Colonic mucosa (tissue), 4 donors: ENCODE measurements at places on chromosomes 11 and 22. TPM values are rescaled to one million over a fixed set of nuclear protein-coding genes. Genes with fewer than 3 reads are reported as not detected.

GRCh38 chr22:40701274-40701673 is 22.0 kb downstream of the MCHR1 start:
- no peak for DNase-seq

GRCh38 chr11:115458877-115459276 is 45.3 kb downstream of the CADM1 start:
- no peak for DNase-seq

- DNase-seq, result no peak
Observed at GRCh38 chr11:30125456-30125855, 105.4 kb upstream of the FSHB start.

- DNase-seq, result no peak
Observed at GRCh38 chr11:132448334-132448995, 1078.0 kb downstream of the NTM start.

DNA sequence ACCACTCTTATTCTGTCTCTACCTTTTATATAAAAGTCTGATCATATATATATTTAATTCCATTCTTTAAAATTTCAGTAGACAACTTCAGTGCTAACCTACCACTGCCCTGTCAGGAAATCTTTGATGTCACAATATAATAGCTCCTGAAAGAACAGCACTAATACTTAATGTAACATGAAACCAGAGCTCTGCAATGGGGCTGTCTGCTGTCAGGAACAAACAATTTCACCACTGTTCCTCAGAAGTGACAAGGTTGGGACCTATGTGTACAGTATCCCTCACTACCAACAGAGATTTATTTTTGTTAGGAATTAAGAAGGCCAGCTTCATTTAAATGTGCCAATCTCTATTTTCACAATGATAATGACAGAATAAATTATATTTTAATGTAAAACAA is 165.5 kb upstream of the C11orf58 start:
- no peak for DNase-seq

DNA sequence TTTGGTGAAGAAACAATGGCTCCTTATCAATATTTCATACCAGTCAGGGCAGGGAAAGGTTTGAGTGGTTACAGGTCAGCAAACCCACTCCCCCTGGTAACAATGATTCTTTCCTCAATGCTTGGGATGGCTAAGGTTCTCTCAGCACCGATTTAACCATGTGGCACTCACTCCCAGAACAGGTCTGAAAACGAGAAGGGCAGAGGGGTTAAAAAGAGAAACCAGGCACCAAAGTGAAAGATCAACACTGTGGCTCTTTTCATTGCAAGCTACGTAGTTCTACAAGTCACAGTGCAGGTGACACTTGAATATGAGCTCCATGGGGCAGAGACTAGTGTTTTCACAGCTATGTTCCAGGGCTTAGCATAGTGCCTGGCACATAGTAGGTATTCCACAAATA is 132.4 kb downstream of the PLEKHA7 start:
- no peak for DNase-seq

GRCh38 chr11:76206327-76207081 is at the start of gene WNT11:
Gene WNT11 (minus strand): TSS chr11:76206502. CDS start chr11:76206407, 95 bp downstream.
- DNase-seq, result peak; percentile 79

DNA sequence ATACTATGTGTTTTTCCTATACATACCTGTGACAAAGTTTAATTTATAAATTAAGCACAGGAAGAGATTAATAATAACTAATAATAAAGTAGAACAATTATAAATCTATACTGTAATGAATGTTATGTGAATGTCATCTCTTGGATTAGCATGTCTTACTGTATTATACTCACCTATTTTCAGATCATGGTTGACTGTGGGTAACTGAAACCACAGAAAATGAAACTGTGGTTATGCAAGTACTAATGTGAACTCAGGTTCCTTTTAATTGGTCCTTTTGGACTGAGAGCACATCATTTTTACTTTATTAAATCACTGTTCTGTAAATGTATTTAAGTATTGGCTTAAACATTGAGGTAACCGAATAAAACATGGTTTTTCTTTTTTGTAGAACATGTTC is 108.8 kb downstream of the PPP6R3 start:
- no peak for DNase-seq

- no peak for DNase-seq
Observed at GRCh38 chr22:27210111-27210730, 552.8 kb downstream of the MIAT start.

GRCh38 chr11:97722721-97723120 is 1298.0 kb upstream of the CNTN5 start:
- no peak for DNase-seq

MS4A3 gene
- total RNA-seq, result not detected
